ENCODE measurements at places on chromosomes 1 and 21.
A peak's percentile ranks its signal among the peaks of the same experiment; 100 is the strongest.

DNA sequence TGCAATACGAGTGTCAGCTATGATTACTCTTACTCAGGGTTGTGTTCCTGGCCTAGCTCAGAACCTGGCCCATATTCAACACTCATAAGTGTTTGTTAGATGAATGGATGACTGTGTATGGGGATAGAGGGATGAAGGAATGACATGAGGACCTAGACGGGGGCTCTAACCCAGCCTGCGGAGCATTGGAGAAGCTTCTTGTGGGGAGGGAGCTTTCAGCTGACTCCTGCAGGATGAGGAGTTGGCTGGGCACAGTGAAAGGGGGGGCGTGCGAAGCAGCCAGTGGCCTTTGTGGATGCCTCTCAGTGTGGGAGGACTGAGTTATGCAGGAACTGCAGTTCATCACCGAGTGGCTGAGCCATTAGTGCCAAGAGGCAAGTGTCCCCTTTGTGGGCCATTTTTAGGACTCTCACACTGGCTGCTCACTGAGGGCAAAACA is 1.2 kb upstream of the EXTL1 start:
- peaks cover 26% of the 10 kb centered on the region for H3K4me1 ChIP-seq
- peak overlapping the region; percentile 59 for H3K27ac ChIP-seq
- peak; percentile 52 for DNase-seq
- H3K36me3 ChIP-seq, result no peaks in the 10 kb centered on the region
- no peaks in the 10 kb centered on the region for H3K27me3 ChIP-seq
- no peak overlapping the region for H3K4me3 ChIP-seq

DNA sequence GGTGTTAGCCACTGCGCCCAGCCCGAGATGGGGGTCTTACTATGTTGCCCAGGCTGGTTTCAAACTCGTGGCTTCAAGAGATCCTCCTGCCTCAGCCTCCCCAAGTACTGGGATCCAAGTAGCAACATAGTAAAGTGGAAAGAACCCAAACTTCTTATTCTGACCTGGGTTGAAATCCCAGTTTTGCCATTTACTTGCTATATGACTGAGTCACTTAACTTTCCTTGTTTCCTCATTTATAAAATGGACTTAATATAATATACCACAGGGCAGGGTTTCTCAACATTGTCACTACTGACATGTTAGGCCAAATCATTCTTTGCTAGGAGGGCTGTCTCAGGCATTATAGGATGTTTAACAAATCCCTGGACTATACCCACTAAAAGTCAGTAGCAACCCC is 6.7 kb downstream of the PFDN2 start:
- no peak overlapping the region for H3K4me3 ChIP-seq
- no peaks in the 10 kb centered on the region for H3K36me3 ChIP-seq
- no peak overlapping the region for H3K27ac ChIP-seq
- DNase-seq, result no peak
- no peaks in the 10 kb centered on the region for H3K27me3 ChIP-seq

GRCh38 chr1:39416609-39417008 is 74.8 kb upstream of the BMP8A start:
- no peak for DNase-seq
- peaks cover 12% of the 10 kb centered on the region for H3K4me1 ChIP-seq
- no peak overlapping the region for H3K4me3 ChIP-seq
- H3K27ac ChIP-seq, result no peak overlapping the region
- no peaks in the 10 kb centered on the region for H3K27me3 ChIP-seq

DNA sequence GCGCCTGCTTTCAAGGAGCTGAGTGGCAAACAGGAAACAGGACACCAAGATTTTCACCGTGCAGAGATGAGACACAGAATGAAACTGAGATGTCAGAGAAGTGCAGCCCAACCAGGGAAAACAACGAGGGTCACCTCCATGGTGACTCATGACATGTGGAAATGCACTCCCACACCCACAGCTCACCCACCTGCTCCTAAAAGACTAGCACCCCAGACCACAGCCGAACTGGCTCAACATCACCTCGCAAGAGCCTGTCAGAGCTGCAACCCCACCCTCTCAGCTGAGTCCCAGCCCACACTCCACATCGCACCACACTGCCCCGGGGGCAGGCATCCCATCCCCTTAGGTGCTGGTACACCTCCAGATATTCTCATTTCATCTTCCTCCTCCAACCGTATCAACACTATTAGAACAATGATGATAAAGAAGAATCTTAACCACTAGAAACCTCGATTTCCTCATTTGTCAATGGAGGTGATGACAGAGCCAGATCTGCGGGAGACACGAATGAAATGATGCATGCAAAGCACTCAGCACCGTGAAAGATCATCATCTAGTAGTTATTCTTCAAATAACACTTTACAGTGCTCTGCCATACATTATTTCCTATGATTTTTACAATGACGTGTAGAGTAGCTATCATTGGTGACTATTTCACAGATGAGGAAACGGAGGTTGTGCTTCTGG is 103.2 kb downstream of the DMRTB1 start:
- DNase-seq, result no peak
- no peaks in the 10 kb centered on the region for H3K27me3 ChIP-seq
- H3K4me3 ChIP-seq, result no peak overlapping the region
- H3K36me3 ChIP-seq, result no peaks in the 10 kb centered on the region

GRCh38 chr1:150159550-150159949 is 9.8 kb downstream of the PLEKHO1 start:
- DNase-seq, result peak; percentile 67
- H3K4me3 ChIP-seq, result no peak overlapping the region
- H3K4me1 ChIP-seq, result peaks cover 33% of the 10 kb centered on the region
- H3K36me3 ChIP-seq, result no peaks in the 10 kb centered on the region
- H3K27ac ChIP-seq, result peak overlapping the region; percentile 80
- no peaks in the 10 kb centered on the region for H3K27me3 ChIP-seq

DNA sequence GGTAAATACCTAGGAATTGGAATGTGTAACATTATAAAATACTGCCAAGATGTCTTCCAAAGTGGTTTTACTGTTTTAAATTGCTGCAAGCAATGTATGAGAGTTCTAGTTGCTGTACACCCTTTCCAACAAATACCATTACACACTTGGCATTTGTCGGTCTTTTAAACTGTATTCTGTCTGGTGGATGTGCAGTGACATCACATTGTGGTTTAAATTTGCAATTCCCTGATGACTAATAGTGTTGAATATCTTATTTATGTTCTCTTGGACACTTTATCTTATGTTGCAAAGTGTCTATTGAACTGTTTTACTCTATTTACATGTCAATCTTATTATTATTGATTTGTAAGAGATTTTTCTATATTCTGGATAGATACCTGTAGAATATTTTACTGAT is 561.2 kb upstream of the B3GALT2 start:
- H3K4me3 ChIP-seq, result no peak overlapping the region
- H3K27me3 ChIP-seq, result no peaks in the 10 kb centered on the region
- no peaks in the 10 kb centered on the region for H3K36me3 ChIP-seq
- no peak for DNase-seq
- no peaks in the 10 kb centered on the region for H3K4me1 ChIP-seq

- H3K4me3 ChIP-seq, result no peak overlapping the region
- H3K27me3 ChIP-seq, result no peaks in the 10 kb centered on the region
- no peaks in the 10 kb centered on the region for H3K4me1 ChIP-seq
- H3K36me3 ChIP-seq, result no peaks in the 10 kb centered on the region
Measured at GRCh38 chr1:157404614-157405013, 147.7 kb downstream of the FCRL5 start.

- H3K36me3 ChIP-seq, result no peaks in the 10 kb centered on the region
- no peak for DNase-seq
- H3K4me1 ChIP-seq, result no peaks in the 10 kb centered on the region
- no peak overlapping the region for H3K4me3 ChIP-seq
Measured at GRCh38 chr1:10353282-10353681, 45.6 kb upstream of the PGD start.

- H3K36me3 ChIP-seq, result no peaks in the 10 kb centered on the region
- DNase-seq, result no peak
- peaks cover 9% of the 10 kb centered on the region for H3K4me1 ChIP-seq
- H3K27me3 ChIP-seq, result no peaks in the 10 kb centered on the region
- H3K4me3 ChIP-seq, result no peak overlapping the region
Measured at GRCh38 chr1:65469126-65469888, 48.8 kb downstream of the LEPR start.

DNA sequence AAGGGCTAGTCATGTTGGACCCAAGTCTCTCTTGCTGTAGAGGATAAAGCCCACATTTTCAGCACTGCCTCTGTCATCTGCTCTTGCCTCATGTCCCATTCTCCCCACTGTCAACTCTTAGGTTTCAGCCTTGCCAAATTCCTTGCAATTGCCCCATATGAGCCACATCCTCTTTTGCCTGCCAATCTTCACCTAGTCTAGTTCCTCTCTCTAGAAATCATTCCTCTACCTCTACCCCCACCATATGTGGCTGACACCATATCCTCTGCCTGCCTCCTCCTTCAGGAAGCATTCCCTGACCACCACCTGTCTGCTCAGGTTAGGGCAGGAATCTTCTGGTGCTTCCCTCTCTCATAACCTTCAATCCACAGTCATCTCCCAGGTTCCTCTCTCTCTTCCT is 38.2 kb downstream of the SLC9A1 start:
- peaks cover 19% of the 10 kb centered on the region for H3K4me1 ChIP-seq
- no peaks in the 10 kb centered on the region for H3K27me3 ChIP-seq
- no peak overlapping the region for H3K27ac ChIP-seq
- DNase-seq, result no peak
- H3K4me3 ChIP-seq, result no peak overlapping the region

GRCh38 chr1:245298781-245299180 is 144.0 kb downstream of the KIF26B start:
- no peak overlapping the region for H3K4me3 ChIP-seq
- no peaks in the 10 kb centered on the region for H3K27me3 ChIP-seq

DNA sequence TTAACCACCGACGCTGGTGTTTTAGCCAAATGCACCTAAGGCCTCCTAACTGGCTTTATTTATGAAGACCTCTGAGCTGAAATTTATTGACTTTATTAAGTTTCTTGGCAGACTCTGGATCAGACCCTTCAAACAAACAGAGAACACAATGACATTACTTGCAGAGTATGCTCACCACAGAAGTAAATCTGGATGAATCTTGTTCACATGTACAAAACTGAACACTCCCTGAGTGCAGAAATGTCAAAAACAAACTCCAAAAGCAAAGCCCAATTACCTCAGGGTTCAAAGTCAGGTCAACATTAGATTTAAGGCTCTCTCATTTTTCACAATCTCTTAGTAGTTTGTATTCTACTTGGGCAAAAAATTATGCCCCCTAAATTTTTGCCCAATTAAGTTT is 218.6 kb downstream of the SLC45A1 start:
- no peaks in the 10 kb centered on the region for H3K27me3 ChIP-seq
- no peak overlapping the region for H3K4me3 ChIP-seq

Data from ovary (tissue), 10 donors.